GM12878 (cell line): ENCODE measurements at places on chromosomes 11 and 22. TPM values are rescaled to one million over a fixed set of nuclear protein-coding genes. Genes with fewer than 3 reads are reported as not detected.

The SCO2 gene
- 6.4 and 16.0 TPM in 2 replicates for total RNA-seq

DNA sequence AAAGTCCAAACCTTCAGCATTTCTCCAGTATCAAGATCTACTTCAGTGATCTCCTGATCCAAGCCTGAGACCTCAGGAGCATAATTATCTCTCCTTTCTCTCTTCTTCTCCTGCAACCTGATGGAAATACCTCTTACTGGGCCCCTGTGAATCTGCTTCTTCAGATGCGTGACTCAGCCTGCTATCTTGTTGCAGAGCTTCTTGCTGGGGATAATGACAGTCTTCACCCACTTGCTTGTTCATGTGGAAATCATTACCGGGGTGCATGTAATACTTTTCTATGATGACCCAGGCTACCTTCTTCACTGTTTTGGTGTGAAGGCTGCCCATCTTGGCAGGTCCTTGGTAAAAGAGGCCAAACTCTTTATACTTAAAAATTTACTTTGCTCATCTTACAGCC is 140.0 kb upstream of the POU2AF2 start:
- no peak for DNase-seq

DNA sequence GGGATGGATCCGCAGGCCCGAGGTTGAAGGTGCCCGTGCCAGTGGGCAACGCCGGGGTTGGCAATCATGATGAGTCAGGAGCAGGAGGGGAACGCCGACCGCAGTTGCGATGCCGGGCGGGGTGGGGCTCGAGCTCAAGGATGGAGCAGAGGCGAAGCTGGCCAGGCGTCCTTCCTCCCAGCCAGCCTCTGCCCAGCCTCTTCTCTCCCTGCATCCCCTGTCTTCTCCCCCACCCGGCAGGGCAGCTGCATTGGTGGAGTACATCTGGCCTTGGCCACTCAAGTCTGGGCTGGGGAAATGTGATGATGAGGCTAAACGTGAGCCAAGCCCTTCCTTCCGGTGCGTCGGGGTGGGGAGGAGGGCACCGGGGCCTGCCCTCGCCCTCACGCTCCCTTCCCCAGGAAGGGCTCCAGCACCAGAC is 3.9 kb downstream of the IFITM10 start:
- no peak for DNase-seq

GRCh38 chr11:88359541-88359940 is 22.0 kb upstream of the CTSC start:
- peak; percentile 74 for DNase-seq

GRCh38 chr11:9150501-9150900 is 59.1 kb upstream of the SCUBE2 start:
- no peak for DNase-seq

The TMPRSS6 gene
- total RNA-seq, result 0.19 and 0.31 TPM in 2 replicates

- DNase-seq, result no peak
These were observed 5.8 kb downstream of the DEPDC7 start for GRCh38 chr11:33021501-33021900.

The LMNTD2 gene
- 2.8 and 3.3 TPM in 2 replicates for total RNA-seq

The CDON gene
- 0.21 and 0.46 TPM in 2 replicates for total RNA-seq

- no peak for DNase-seq
These were observed 1.1 kb downstream of the FCHSD2 start for GRCh38 chr11:73141031-73141308.

DNA sequence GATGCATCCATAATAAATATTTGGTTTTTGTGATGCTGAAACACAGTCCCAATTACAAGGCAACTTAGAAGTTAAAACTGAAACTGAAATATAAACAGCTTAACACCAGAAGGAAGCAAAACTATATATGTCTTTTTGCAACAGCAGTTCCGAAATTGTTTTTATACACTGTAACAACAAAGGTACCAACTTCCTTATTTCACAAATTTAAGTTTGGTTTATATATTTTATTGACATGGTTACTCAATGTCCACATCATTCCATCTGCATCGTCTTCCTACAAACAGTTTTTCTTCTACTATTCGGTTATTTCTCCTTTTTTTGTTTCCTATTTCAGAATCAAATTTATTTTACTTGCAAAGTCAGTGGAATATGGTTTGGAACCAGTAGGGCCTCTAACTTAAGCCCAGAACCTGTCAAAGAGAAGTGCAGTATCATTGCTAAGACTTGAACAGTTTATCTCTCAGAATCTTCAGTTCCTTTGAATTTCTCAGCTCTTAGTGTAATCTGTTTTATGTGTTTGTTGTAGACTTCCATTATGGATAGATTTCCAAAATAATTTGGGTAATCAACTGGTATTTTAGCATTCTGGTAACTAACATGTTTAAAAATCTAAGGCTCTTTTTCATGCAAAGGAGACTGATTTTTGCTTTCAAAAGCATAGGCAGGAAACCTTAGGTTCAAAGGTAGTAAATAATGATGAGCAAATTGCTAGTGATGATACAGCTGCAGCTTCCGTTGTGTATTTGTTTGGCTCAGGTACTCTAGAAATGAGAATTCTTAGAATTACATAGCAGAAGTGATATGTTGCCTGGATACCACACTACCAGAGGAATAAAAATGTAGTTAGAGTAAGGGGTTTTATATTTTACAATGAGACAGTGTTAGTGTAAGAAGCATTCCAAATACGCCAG is 8.2 kb upstream of the HSPA8 start:
- DNase-seq, result no peak

GRCh38 chr11:61460474-61460881 is 30.6 kb downstream of the SDHAF2 start:
- DNase-seq, result no peak

DNA sequence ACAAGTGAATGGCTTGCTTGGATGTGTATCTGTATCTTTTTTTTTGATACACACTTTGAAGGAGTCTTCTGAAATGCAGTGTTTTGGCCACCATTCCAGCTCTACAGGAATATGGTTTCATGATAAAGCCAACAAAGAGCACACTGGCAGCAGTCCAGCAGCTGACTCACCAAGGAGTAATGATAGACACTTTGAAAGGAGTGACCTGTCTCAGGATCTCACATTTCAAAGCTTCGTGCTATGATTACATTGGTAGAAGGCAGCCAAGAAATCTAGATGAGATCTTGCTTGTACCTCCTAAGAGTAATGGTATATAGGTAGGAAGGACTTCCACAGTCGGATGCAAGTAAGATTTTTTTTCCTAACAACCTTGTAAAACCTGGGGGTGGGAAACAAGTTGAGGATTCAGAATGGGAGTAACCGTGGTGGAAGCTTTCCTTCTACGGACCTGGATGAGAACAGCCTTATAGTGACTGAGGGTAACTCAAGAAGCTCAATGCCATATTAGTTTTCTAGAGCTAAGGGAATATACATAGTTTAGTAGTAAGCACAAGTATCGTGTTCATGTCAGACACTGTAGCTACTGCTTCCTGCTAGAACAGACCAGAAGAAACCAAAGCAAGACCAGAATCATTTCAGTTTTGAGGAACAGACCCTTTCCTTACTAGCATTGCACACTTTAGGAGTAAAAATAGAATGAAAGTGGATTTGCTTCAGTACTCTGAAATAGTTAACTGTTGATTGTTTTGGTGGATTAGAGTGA is 25.0 kb downstream of the MTMR3 start:
- no peak for DNase-seq

GRCh38 chr22:31425331-31426050 is 26.1 kb downstream of the DRG1 start:
- DNase-seq, result no peak

- no peak for DNase-seq
These were observed 34.2 kb upstream of the FSHB start for GRCh38 chr11:30196400-30197206.

DNA sequence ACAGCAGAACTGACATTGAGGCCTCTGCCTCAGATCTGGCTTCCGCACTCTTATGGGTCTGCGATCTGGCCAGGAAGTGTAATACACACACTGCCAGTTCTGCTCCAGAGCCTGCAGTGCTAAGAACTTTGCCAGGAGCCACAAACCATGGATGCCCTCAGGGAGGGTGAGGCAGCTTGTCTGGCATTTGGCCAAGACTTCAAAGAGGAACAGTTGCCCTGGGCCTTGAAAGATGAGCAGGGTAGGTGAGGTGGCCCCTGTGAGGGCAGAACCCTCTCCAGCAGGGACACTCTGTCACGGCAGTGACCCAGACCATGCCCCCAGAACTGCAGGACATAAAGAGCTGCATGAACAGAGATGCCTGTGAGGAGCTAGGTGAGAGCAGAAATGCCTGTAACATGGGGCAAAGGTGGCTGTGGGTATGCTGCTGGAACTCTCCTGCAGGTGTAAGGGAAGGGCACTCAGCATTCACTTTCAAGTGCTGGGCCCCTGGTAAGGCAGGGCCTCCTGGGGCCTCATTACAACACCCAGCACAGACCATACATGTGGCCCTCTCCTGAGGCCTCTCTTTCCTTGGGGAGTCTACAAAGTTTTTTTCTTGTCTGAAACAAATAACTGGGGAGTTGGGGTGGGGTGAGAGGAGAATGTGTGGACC is 47.3 kb downstream of the NEU3 start:
- no peak for DNase-seq

The TTC28 gene
- 5.8 and 8.4 TPM in 2 replicates for total RNA-seq

DNA sequence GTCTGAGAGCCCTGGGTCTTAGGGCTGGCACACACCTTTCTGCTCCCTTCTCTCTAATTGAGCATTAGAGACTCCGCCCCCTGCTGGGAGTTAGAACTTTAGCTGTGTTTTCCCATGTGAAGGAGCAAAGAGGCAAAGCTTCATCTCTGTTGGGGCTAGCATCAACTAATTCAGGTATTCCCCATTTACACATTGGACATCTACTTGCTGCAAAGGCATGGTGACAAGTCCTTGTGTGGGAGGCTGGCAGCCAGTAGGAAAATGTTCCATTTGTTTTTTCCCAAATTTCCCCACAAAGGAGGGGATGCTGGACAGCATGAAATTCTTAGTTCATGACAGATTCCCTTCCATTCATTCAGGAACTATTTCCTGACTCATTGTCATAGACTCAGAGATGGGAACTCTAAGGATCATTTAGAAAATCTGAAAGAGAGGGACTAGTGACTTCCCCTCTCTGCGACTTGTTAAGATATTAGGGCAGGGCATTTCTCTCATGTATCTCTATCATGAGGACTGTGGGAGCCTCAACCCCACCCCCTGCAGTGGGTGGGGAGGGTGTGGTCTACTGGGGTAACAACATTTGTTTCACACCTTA is 3.6 kb downstream of the CD44 start:
- no peak for DNase-seq

DNA sequence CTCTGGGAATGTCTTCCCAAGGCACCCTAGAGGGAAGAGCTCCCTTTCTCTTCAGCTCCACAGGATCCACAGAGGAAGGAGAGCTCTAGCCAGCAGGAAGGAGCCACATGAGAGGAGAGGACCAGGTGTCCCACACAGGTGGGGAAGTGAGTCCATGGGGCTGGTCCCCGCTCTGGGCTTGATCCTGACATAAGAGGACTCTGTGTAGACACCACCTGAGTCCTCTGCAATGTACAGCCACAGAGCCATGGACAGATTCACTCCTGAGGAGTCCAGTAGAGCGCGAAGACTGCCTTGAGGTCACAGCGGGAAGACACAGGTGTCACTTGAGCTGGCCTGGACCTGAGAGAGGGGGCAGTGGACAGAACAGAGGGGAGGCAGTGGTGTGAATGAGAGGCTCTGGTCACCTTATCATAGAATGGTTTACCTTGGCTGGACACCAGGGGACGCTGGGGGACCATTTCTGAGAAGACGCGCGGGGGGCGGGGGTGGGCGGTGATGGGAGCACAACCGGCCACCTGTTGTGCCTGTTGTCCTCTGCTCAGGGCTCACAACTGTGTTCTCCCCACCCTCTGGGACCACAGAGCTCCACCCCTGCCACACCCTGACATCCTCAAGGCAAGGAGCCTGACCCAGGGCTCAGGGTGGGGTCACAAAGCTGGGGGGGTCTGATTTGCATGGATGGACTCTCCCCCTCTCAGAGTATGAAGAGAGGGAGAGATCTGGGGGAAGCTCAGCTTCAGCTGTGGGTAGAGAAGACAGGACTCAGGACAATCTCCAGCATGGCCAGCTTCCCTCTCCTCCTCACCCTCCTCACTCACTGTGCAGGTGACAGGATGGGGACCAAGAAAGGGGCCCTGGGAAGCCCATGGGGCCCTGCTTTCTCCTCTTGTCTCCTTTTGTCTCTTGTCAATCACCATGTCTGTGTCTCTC is 128.2 kb downstream of the ZNF280B start:
- DNase-seq, result no peak

DNA sequence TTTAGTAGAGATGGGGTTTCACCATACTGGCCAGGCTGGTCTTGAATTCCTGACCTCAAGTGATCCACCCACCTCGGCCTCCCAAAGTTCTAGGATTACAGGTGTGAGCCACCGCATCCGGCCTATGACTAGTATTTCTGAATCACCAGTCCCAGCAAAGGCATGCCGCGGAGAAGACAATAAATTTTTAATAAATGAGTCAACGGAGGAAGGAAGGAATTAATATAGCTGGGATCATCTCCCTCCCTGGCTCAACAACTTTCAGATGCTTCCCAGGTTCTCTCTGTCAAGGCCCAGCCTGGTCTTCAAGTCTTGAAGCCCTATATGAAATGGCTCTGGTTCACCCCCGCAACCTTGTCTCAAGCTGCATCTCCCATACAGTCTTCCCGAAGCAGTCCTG is 45.7 kb downstream of the CYTH4 start:
- no peak for DNase-seq

GRCh38 chr11:27858866-27859265 is 158.6 kb upstream of the BDNF start:
- no peak for DNase-seq

GRCh38 chr22:41528132-41528766 is 16.0 kb downstream of the POLR3H start:
- DNase-seq, result no peak

The CCDC157 gene
- 1.4 and 1.5 TPM in 2 replicates for total RNA-seq

The GLYATL2 gene
- 0.95 and 1.2 TPM in 2 replicates for total RNA-seq

DNA sequence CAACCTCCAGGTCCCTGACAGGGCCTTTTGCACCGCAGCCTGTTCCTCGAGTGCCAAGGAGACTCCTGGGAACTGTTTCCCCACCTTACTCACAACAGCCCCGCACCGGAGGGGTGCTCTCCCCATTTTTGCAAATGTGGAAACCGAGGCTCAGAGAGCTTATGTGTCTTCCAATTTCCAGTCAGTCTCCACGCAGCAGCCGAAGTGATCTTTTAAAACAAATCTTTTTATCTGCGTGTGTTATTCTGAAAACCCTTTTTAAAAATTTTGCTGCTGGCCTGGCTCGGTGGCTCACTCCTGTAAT is 409 bp upstream of the TMEM134 start:
- DNase-seq, result no peak

GRCh38 chr11:36702330-36703054 is 104.5 kb upstream of the RAG2 start:
- DNase-seq, result peak; percentile 41

The MYBPC3 gene
- not detected in 2 replicates for total RNA-seq

The KRTAP5-11 gene
- not detected in 2 replicates for total RNA-seq
